Astrocyte of the cerebellum (primary cell): ENCODE measurements at places on chromosomes 13 and 19.

- no peak for DNase-seq
These were observed 104.3 kb upstream of the FRY start for GRCh38 chr13:31927219-31927653.

GRCh38 chr19:56477429-56478338 lies 539 bp upstream of the ZNF667 start:
- peak; percentile 72 for DNase-seq

- DNase-seq, result no peak
These were observed 118.0 kb downstream of the KDM4B start for GRCh38 chr19:5086725-5087439.

GRCh38 chr19:4800591-4801081 lies 9.1 kb downstream of the FEM1A start:
- DNase-seq, result no peak

- no peak for DNase-seq
These were observed 47.3 kb upstream of the GPR183 start for GRCh38 chr13:99354371-99354951.

GRCh38 chr13:19664481-19665230 lies 31.2 kb downstream of the MPHOSPH8 start:
- no peak for DNase-seq

DNA sequence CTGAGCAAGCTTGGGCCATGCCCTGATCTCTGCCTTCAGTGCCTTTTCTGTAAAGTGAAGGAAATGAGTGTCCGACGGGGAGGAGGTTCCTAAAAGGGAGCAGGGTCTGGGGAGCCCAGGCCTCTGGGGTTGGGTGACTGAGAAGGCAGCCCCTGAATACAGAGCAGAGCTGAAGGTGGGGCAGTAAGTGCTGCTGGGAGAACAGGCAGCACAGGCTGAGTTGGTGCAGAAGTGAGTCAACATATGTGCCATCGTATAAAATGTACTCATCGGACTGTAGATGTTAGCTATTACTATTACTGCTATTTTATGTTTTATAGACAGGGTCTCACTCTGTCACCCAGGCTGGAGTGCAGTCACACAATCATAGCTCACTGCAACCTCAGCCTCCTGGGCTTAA lies 1.0 kb upstream of the HAMP start:
- DNase-seq, result no peak

DNA sequence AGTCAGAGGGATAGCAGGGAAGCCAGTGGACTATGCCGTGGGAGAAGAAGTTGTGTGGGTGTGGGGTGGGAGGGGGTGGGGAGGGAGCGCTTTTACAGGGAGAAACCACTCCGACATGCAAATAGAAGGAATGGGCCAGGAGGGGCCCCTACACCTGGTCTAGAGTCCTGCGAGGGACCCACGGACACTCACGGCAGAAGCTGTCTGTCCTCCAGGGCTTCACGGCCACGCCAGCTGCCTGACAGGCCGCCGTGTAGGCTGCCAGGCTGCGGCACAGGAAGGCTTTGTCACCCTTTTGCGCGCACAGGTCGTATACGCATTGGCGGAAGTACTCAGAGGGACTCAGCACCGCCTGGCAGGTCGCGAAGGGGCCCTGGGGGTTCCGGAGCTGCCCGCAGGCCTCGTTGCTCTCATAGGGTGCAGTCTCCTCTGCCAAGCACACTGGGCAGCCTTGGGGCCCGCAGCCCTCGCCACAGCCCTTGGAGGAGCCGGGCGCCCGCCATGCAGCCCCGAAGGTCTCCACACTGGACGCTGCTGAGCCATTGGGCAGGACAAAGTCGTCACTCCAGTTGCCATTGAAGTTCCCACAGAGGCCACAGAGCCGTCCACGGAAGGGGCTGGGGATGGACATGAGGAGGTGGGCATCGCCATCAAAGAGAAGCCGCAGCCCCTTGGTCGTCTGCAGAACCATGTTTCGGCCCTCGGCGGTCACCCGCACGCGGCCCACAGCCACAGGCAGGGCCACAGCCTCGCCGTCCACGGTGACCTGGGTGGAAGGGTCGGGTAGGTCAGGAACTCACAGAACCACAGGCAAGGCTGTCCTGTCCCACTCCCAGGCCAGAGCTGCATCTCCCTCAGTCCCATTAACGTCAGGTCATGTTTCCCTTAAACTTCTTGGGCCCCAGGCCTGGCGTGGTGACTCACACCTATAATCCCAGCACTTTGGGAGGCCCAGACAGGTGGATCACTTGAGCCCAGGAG lies 26.0 kb upstream of the FBL start:
- DNase-seq, result no peak

- no peak for DNase-seq
These were observed 12.6 kb downstream of the DNASE2 start for GRCh38 chr19:12868540-12869112.

DNA sequence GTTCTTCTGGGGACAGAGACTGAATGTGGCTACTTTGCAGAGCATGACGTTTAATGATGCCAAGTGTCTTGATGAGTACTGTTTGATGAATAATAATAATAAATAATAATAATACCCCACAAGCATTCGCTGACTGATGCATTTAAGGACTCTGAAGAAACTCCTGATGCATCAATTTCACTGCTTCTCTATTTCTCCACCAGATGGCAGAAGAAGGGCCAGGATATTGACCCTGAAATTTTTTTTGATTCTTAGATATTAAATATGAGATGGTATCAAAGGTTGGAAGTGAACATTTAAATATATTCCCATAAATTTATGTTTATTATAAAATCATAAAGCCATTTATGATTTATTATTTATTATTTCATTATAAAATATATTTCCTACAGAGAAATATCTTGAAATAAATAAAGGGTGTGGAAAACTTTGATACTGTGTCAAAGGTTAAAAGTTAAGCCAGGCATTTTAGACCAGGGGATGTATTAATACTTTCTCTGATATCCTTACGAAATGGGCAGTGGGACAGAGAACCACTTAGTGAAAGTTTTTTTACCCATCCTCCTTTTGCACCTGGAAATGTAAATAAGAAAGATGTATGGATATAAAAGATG lies 170.9 kb downstream of the LACC1 start:
- no peak for DNase-seq

DNA sequence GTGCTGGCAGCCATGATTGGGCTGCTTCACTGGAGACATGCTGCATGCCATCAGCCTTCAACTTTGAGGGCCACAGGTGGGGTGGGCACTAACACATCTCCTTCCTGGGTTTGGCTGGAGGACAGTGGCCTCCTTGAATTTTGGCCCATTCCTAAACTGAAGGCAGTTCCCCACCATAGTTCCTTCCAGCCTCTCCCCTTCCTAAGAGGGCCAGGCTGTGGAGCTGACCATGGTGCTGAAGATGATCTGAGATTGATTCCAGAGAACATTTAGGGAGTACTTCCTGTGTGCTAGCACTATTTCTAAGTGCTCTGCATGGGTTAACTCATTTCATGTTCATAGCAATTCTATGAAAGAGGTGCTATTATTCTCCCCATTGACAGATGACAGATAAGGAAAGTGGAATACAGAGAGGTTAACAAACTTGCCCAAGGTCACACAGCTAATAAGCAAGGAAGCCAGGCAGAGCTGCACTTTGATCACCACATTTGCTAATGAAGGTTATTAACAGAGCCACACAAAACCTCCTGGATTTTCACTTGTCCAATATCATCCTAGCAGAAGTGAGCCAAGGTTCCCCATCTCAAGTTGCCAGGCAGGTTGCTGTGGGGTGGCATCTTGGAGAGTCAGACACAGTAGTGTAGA lies 175.3 kb downstream of the ZIC5 start:
- DNase-seq, result peak; percentile 51

- DNase-seq, result no peak
These were observed 37.3 kb downstream of the KLF2 start for GRCh38 chr19:16361926-16362325.
